ENCODE measurements at places on chromosomes 1 and 21.
A peak's percentile ranks its signal among the peaks of the same experiment; 100 is the strongest.

GRCh38 chr1:45023663-45024062, 11.6 kb downstream of the UROD start:
- no peak for DNase-seq

DNA sequence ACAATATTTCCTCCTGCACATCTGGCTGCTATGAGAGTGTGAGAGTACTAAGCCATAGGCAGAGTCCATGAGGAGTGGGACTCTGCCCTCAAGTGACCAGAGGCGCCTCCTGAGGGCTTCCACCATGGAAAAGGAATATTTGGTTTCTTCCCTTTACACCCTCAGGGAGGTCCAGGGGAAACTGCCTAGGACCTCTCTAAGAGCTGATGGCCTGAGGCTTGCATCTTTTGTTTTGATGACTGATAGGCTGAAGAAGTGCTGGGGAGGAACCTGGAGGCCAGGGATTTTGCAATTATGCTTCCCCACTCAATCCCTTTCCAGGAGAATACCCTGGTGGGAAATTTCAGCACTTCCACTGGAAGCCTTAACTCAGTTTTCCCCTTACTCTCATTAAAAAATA, 111.0 kb downstream of the PBX1 start:
- no peak for DNase-seq

GRCh38 chr1:76938304-76938703, 71.0 kb downstream of the ST6GALNAC5 start:
- no peak for DNase-seq

DNA sequence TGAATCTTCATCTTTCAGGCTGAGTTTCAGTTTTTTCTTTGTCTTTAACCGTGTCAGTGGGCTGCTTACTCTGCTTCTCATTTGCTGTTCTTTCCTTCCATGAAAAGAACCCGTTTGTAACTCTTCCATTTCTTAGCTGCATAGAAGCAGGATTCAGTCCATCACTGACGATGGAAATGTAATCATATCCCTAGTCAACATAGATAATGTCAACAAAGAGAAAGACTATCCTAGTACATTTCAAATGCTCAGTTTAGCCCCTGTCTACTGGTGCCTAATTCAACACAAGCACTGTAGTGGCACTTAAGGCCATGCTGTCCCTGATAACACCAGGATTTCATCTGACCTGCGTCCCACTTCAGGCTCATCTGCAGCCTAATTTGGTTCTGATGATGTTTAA, 376 bp downstream of the GBP1 start:
- DNase-seq = no peak

- no peak for DNase-seq
Observed at GRCh38 chr1:113439277-113439670, 49.0 kb downstream of the MAGI3 start.

DNA sequence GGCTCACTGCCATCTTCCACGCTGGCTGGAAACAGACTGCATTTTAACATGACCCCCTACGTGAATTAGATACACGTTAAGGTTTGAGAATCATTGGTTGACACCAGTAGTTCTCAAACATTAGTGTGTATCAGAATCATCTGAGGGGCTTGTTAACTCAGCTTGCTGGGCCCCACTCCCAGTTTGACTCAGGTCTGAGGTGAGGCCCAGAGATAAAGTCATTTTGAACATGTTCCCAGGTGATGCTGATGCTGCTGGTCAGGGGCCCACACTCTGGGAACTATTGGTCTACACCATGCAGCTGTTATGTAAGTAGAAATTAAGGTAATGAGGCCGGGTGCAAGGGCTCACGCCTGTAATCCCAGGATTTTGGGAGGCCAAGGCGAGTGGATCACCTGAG, 1.3 kb downstream of the LSM10 start:
- no peak for DNase-seq

- DNase-seq = no peak
Observed at GRCh38 chr1:92701147-92701546, 83.8 kb downstream of the EVI5 start.

DNA sequence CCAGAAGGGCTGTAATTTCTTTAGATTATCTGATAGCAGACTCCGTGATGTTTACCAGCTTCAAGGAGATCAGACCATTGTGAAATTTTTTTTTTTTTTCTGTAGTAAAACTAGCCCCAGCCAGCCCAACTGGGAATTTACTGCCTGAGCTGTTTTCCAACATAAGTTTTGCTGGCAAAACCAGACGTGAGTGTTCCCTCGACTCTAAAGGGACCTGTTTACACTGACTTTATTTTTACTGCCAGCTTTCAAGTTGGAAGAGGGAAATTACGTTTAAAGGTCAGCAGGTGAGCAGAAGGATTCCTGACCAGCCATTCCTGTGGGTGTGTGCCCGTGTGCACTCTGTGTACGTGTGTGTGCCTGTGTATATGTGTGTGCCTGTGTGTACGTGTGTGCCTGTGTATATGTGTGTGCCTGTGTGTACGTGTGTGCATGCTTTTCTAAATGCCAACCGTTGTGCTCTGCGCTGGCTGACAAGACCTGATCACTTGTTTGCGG, 374 bp downstream of the MAB21L3 start:
- no peak for DNase-seq

DNA sequence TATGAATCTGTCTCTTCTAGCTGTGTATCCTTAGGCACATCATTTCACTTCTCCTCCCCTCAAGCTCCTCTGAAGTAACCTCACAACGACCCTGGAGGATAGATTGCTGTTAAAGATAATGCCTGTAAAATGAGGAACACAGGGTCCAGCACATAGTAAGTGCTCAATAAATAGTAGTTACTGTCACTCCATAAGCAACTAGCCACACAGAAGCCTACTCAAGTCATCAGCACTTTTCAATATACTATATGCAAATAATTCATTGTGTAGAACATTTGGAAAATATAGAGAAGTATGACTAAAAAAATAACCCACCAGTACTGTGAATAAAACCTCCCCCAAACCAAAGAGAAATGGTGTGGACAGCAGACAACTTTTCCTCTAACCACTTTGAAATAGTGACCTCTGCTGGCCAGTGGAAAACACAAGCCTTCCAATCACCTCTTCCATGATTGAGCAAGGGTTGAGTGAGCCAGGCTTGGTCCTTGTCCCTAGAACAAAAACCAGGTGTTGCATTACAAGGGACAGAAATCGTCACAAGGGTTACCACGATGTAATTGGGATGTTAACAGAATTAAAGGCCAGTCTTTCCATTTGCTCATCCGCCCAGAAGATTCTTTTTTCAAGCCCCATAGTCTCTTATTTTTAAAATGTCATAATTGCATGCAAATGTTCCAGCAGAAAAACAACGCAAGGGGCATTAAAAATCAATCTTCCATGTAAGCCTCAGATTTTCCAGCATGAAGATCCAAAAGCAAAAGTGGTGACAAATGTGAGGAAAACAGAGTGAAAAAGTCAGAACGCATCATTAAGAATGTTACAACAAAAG, 15.7 kb upstream of the GLIS1 start:
- peak; percentile 74 for DNase-seq

DNA sequence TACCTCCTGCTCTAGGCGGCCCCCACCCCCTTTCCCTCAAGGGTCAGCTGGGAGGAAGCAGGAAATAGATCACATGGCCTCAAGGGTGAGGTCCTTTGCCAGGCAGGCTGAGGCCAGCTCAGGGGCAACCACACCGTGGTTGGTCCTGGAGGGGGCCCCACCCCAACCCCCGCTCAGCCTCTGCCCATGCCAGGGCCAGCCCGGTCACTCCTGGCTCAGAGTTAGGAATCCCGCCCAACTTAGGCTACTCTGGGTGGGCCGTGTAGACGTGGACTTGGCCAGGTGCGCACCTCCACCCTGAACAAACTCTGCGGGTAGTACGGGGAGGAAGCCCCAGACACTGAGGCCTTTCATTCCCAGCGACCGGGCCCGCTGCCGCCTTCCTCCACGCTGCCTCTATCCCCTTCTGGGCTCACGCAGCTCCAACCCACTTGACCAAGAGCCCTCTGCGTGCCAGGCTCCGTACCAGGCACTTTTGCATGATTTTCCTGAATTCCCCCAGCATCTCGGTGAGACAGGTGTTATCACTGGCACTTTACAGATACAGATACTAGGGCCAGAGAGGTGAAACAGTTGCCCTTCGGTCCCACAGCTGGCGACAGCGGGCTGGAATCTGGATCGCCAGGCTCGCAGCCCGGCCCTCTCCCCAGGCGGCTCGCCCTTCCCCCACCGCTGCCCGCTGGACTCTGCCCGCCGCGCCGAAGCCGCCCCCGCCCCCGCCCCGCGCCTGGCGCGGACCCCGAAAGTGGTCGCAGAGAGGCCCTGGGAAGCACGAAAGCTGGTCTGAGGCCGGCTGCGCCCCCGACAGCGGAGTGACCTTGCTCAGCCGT, 769 bp downstream of the GALE start:
- peak; percentile 97 for DNase-seq

- DNase-seq = no peak
Observed at GRCh38 chr1:177976596-177976995, 6.7 kb upstream of the SEC16B start.

DNA sequence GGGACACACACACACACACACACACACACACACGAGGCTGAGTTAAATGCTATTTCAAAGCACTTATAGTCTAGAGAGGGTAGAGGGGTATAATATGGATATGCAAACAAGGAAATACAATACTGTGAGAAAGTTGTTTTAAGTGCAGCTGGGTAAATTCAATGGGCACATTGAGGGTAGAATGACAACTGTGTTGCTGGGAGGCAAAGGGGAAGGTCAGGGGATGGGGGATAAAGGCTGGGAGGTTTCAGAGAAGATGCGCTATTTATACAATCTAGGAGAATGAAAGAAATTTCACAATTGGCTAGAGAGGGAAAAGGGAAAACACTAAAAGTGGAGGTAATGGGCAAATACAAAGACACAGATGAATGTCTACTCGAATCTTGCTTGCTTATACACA, 19.4 kb downstream of the EXTL2 start:
- no peak for DNase-seq

DNA sequence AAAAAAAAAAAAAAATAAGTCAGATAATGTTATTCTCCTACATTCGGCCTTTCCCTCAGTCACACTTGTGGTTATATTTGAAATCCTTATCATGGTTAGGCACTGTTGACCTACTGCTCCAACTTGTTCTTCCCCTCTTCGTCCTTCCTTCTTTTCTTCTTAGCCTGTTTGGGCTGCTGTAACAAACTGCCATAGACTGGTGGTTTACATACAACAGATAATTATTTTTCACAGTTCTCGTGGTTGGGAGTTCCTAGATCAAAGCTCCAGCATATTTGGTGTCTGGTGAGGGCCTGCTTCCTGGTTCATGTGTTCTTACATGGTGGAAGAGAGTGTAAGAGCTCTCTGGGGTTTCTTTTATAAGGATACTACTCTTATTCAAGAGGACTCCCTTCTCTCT, 73.4 kb downstream of the RABGAP1L start:
- DNase-seq = no peak

DNA sequence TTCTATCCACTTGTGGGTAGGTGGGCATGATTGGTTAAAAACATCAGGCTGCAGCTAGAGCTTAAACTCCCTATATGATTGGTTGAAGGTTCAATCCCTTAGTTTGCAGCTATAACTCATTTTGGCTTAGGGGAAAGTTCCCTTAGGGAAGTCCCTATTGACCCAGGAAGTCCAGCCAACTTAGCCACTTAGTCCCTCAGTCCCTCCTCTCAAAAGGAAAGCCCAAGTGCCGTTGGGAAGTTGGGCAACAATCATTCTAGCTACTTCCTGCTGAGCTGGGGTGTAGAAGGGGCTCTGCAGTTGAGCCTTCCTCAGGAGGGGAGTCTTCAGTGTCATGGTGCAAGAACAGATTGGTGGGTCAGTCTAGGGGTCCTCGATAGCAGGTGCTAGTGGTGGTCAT, 12.2 kb downstream of the MSTO1 start:
- DNase-seq = no peak

DNA sequence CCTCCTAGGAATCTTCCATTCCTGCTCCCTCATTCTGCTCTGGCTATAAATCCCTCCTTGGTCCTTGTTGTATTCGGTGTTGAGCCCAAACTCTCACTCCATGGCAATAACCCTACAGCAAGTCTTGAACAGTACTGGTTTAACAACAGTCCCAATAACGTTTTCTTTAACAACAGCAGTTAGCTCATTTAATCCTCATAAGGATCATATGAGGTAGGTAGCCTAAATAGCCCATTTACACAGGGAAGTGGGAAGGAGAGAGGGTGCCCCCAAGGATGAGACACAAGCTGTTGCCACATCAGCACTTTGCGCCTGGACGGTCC, 444 bp upstream of the AGTRAP start:
- DNase-seq = no peak

DNA sequence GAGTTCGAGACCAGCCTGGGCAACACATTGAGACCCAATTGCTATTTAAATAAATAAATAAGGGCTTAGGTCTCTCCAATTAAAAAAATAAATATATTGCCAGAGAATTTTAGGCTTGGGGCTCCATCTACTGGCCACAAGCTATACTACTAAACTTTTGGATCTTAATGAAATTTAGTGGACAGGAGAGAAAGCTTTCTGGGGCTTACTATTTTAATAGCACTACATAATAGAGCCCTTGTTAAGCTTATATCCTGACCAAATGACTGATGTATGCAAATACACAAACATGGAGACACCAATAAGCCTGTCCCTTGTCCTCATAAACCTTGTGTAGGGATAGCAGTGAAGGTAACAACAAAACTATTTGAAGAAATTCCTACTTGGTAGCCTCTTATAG, 18.4 kb downstream of the CCT3 start:
- no peak for DNase-seq

- DNase-seq = no peak
Observed at GRCh38 chr1:228446852-228447251, 30.2 kb upstream of the TRIM17 start.

DNA sequence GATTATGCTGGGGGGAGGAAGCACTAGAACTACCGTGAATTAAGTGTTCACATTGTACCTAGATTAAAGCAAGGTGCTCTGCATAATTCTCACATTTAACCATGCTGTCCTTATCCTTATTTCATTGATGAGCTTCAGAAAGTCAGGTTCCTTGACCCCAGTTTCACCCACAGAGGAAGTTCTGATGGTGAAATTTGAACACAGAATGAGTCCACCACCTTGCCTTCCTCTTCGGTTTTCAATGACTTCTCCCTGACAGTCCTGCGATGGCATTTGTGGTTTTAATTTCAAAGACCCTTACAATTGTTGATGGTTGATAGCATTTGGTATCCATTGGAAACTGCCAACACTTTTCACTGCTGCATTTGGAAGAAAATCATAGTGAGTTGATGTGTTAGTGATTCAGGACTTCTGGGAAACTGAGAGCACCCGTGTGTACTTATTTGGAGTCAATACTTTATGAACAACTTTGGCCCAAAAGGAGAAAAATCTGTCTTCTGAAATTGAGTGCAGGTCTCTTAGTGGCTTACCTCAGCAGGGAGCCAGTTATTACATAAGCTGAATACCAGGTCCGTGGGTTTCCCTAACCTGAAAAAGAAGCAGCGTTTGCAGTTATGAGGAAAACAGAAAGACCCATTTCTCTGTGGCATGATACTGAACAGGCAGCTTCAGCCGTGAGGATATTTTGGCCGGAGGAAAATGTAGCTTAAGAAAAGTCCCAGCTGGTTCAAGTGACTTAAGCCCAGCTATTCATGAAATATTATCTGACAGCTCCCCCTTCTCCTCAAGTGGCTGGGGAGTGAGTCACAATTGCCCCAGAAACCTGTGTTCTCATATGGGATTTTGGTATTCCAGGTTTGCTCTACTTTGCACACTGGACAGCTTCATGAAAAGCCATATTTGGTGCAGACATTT, 47.5 kb downstream of the ROR1 start:
- DNase-seq = peak; percentile 55

- no peak for DNase-seq
Observed at GRCh38 chr21:40766381-40766780, 80.6 kb downstream of the DSCAM start.

GRCh38 chr1:223622132-223622842, 43.2 kb downstream of the CAPN8 start:
- no peak for DNase-seq

- DNase-seq = no peak
Observed at GRCh38 chr1:52057876-52058415, 1.9 kb downstream of the BTF3L4 start.
